Lung (tissue), 17 donors: ENCODE measurements at places on chromosomes 1 and 21.

- H3K27me3 ChIP-seq: no peaks in the 10 kb centered on the region
- H3K27ac ChIP-seq: no peak overlapping the region
- H3K4me3 ChIP-seq: no peak overlapping the region
- H3K36me3 ChIP-seq: no peaks in the 10 kb centered on the region
These were observed 26.1 kb downstream of the RCAN3 start for GRCh38 chr1:24528744-24529143.

DNA sequence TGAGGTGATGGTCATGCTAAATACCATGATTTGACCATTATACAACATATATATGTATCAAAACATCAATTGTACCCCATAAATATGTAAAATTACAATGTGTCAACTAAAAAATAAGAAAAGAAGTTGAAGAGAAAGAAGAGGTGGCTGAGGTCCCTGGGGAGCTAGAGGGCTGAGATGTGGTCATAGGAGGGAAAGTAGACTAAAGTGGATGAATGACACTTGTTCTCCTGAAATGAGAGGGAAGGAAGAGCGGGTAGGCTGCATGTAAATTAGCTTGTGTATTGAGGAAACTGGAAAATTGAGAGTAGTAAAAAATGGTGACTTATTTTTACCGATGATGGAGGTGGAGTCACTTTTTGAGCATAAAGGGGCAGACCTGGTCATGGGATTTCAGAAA is 117.0 kb downstream of the ST6GALNAC3 start:
- no peaks in the 10 kb centered on the region for H3K36me3 ChIP-seq
- H3K27ac ChIP-seq: no peak overlapping the region
- H3K27me3 ChIP-seq: no peaks in the 10 kb centered on the region
- DNase-seq: no peak
- H3K4me1 ChIP-seq: no peaks in the 10 kb centered on the region

DNA sequence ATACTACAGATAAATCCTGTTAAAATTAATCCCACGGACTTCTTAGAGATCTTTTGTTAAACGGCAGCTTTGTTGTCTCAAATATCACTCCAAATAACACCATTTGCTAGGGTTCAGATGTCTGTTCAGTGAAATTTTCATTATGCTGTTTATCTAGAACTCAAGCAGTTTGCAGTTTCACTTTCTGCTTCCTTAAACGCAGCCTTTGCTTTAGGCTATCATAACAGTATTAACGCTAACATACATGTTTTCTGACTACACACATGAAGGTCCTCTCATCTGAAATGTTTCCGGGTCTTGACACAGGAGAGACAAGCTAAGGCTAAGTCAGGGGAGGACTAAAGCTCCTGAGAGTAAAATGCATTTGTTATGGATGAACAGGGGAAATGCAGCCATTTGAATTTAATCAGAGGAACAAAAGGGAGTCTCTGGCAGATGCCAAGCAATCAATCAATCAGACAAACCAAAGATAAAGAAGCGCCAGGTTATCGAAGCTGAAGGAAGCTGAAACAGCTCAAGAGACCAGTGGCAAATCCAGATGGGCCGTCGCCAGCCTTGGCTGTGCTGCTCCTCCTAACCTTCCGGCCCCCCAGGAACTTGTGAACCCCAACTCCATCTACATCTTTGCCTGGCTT is 16.9 kb downstream of the CCSAP start:
- H3K27me3 ChIP-seq: no peaks in the 10 kb centered on the region
- peak; percentile 87 for DNase-seq
- peak overlapping the region; percentile 33 for H3K27ac ChIP-seq
- peaks cover 7% of the 10 kb centered on the region for H3K4me1 ChIP-seq
- H3K36me3 ChIP-seq: peaks cover 16% of the 10 kb centered on the region

DNA sequence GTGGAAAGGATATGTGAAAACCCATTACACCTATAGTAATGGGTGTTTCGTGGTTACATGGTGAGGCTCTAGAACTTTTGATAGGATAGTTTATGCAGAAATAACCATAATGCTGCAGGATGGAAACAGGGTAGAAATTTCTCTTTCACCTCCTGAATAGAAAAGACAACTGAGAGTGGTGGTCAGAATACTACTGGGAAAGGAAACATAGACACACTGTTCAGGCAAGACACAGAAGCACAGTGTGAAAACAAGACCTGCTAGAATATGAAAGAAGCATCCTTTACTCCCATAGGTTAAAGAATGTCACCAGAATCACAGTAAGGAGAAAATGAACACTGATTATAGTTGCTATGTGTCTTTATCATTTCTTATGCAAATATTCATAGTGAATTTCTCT is 496.6 kb downstream of the DPYD start:
- no peak for DNase-seq
- no peaks in the 10 kb centered on the region for H3K36me3 ChIP-seq
- H3K27ac ChIP-seq: no peak overlapping the region
- no peak overlapping the region for H3K4me3 ChIP-seq
